ENCODE measurements at places on chromosomes 4 and X. TPM values are rescaled to one million over a fixed set of nuclear protein-coding genes. Genes with fewer than 3 reads are reported as not detected.

DNA sequence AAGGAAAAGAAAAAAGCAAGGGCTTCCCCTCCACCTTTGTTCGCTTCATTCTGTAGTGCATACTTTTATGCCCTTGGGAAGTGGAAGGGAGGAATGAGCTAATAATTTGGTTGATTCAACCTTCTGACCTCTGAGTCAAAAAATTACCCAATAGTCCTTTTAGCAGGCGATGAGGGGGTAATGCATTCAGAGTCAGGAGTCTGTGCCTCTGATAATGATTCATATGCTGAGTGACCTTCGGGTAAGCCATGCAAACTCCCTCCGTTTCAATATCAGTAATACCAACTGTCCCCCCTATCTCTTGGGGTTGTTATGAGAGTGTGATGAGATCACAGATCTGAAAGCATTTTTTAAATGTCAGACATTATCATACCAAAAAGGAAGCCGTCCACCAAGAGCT, 41.6 kb upstream of the ACSL4 start:
- H3K27ac ChIP-seq: no peak overlapping the region
- peak overlapping the region; percentile 26 for H3K4me3 ChIP-seq
- no peaks in the 10 kb centered on the region for H3K27me3 ChIP-seq
- no peaks in the 10 kb centered on the region for H3K36me3 ChIP-seq

GRCh38 chrX:627510-627981, 3.0 kb upstream of the SHOX start:
- H3K4me1 ChIP-seq: no peaks in the 10 kb centered on the region
- H3K36me3 ChIP-seq: no peaks in the 10 kb centered on the region
- H3K4me3 ChIP-seq: no peak overlapping the region

- H3K27ac ChIP-seq: no peak overlapping the region
- H3K36me3 ChIP-seq: no peaks in the 10 kb centered on the region
- H3K4me1 ChIP-seq: no peaks in the 10 kb centered on the region
- H3K4me3 ChIP-seq: no peak overlapping the region
- DNase-seq: no peak
These were observed 265.8 kb upstream of the SMIM31 start for GRCh38 chr4:164488114-164488513.

FRMPD4 gene
- polyA plus RNA-seq: not detected

DNA sequence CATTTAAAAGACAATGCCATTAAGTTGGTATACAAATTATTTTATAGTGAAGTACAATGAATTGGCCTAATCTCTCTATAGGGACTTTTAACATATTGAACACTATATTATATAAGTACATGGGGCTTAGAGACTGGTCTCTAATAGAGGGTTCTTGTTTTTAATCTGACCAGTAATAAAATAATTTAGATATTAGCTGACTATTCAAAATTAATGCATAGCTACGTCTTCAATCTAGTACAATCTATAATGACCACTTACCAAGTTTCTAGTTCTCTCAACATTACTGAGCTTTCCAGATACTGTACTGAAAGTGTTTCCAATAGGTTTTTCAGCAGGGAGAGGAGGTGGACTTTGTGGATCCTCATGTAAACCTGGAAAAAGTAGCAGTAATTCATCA, 59.6 kb downstream of the RPS3A start:
- no peaks in the 10 kb centered on the region for H3K4me1 ChIP-seq
- no peak overlapping the region for H3K4me3 ChIP-seq
- no peaks in the 10 kb centered on the region for H3K36me3 ChIP-seq
- no peaks in the 10 kb centered on the region for H3K27me3 ChIP-seq
- H3K27ac ChIP-seq: no peak overlapping the region
- DNase-seq: no peak

EDA2R gene
- polyA plus RNA-seq: not detected

DNA sequence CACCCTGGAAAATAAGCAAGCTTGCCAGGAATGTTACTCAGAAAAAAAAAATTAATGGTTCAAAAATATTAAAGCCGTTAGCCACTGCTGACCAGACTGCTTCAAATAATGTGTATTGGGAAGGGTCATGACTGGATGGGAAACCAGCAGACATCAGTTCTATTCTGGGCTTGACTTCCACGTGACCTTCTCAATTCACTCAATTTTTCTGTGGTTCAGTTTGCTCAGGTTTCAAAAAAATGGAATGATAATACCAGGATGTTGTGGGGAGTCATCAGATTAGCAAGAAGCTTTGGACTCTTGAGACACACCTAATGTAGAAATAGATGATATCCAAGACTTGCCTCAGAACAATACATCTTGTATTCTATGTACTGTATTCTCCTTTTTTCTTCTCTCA, 541.9 kb upstream of the BOD1L1 start:
- no peak overlapping the region for H3K27ac ChIP-seq
- no peak overlapping the region for H3K4me3 ChIP-seq
- H3K27me3 ChIP-seq: no peaks in the 10 kb centered on the region
- no peaks in the 10 kb centered on the region for H3K36me3 ChIP-seq
- no peak for DNase-seq
- no peaks in the 10 kb centered on the region for H3K4me1 ChIP-seq

XK gene
- not detected for polyA plus RNA-seq

GRCh38 chr4:95129031-95129430, 371.3 kb downstream of the BMPR1B start:
- no peak overlapping the region for H3K27ac ChIP-seq
- H3K4me1 ChIP-seq: no peaks in the 10 kb centered on the region
- no peak for DNase-seq
- no peaks in the 10 kb centered on the region for H3K36me3 ChIP-seq
- no peak overlapping the region for H3K4me3 ChIP-seq
- no peaks in the 10 kb centered on the region for H3K27me3 ChIP-seq

NWD2 gene
- not detected for polyA plus RNA-seq

NLGN3 gene
- not detected for polyA plus RNA-seq

AFF2 gene
- polyA plus RNA-seq: not detected

DNA sequence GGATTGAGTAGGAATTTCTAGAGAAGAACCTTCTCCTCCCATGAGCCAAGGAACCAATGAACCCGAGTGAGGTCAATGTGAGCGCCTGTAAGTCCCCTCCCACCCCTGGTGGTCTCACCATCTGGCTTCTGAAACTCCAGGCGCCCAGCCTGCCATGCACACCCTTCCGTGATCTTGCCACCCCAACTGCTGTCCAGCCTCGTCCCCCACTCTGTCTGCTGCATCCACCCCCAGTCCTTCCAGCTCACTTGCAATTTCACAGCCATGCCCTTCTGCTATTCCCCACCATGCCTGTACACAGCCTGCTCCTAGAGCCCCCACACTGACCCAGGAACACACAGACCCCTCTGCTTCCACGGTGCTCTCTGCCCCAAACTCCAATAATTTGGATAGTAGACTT, 323.7 kb downstream of the STK32B start:
- no peak for DNase-seq
- no peaks in the 10 kb centered on the region for H3K4me1 ChIP-seq
- no peak overlapping the region for H3K27ac ChIP-seq
- no peaks in the 10 kb centered on the region for H3K27me3 ChIP-seq
- H3K4me3 ChIP-seq: no peak overlapping the region

DNA sequence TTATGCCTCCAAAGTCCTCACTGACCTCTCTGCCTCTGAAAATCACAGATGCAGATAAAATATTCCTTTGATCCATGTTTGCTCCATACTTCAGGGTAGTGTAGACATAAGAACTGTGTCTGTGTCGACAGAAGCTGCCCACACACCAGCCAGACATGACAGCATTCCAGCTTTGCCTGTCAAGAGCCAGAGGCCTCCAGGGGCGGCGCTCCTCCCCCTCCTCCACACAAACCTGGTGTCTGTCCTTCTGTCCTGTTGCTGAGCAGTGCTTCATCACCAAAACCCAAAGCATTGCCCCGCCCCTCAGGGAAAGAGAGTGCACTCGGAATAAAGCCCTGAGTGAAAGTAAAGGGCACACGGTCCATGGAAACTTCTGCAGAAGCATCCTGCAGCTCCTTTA, 379.4 kb downstream of the FBXW7 start:
- DNase-seq: no peak
- no peaks in the 10 kb centered on the region for H3K36me3 ChIP-seq
- no peaks in the 10 kb centered on the region for H3K4me1 ChIP-seq
- no peak overlapping the region for H3K27ac ChIP-seq
- no peaks in the 10 kb centered on the region for H3K27me3 ChIP-seq
- no peak overlapping the region for H3K4me3 ChIP-seq

- H3K27ac ChIP-seq: no peak overlapping the region
- H3K4me1 ChIP-seq: no peaks in the 10 kb centered on the region
- no peak for DNase-seq
- no peaks in the 10 kb centered on the region for H3K36me3 ChIP-seq
These were observed 24.0 kb upstream of the PHKA2 start for GRCh38 chrX:19007868-19008267.

DNA sequence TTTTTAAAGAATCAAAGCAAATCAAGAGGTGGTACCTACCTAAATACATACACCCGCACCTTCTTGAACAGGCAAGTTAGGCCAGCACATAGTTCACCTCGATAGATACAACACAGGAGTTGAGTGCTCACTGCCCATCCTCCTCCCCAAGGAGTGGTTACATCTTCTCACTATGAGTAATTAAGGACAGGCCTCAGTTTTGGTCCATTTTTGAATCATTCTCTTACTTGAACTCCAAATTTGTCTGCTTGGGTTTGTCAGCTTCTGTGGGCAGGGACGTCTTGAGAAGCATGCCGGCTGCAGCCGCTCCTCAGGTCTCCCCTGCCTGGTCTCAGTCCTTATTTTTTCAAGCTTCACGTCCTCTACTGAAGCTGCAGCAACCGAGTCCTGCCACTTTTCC, 190.6 kb upstream of the RBPJ start:
- peak; percentile 37 for DNase-seq
- no peaks in the 10 kb centered on the region for H3K36me3 ChIP-seq
- no peaks in the 10 kb centered on the region for H3K27me3 ChIP-seq
- H3K4me1 ChIP-seq: peaks cover 6% of the 10 kb centered on the region
- peak overlapping the region; percentile 58 for H3K27ac ChIP-seq
- no peak overlapping the region for H3K4me3 ChIP-seq

DNA sequence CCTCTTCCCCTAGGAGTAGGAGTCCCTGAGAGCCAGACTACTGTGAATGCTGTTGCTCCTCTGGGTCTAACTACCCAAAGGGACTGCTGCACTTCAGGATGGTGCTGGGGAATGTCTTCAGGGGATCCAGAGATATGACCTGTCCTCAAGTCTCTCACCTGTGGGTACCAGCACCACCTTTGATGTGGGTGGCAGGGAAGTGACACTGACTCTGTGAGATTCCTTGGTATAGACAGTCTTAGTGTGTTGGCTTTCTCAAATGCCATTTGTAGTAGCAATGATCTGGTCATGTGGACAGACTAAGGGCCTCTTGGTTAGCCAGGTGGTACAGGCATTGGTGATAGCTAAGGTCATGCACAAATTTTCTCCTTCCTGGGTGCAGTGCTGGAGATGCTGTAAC, 108.9 kb upstream of the ADAMTS3 start:
- no peak overlapping the region for H3K4me3 ChIP-seq
- H3K27me3 ChIP-seq: no peaks in the 10 kb centered on the region
- H3K4me1 ChIP-seq: no peaks in the 10 kb centered on the region
- no peak for DNase-seq
- no peaks in the 10 kb centered on the region for H3K36me3 ChIP-seq

GRCh38 chrX:131279197-131279596, 9.9 kb downstream of the IGSF1 start:
- no peaks in the 10 kb centered on the region for H3K27me3 ChIP-seq
- H3K36me3 ChIP-seq: no peaks in the 10 kb centered on the region
- no peak overlapping the region for H3K27ac ChIP-seq
- H3K4me1 ChIP-seq: no peaks in the 10 kb centered on the region
- no peak overlapping the region for H3K4me3 ChIP-seq
- no peak for DNase-seq

GRCh38 chrX:83845397-83845796, 15.5 kb upstream of the CYLC1 start:
- peak; percentile 24 for DNase-seq
- H3K4me3 ChIP-seq: no peak overlapping the region
- no peaks in the 10 kb centered on the region for H3K4me1 ChIP-seq
- H3K27me3 ChIP-seq: no peaks in the 10 kb centered on the region

GRCh38 chr4:180449395-180449956, 1793.7 kb upstream of the TENM3 start:
- no peaks in the 10 kb centered on the region for H3K4me1 ChIP-seq
- no peak for DNase-seq
- H3K4me3 ChIP-seq: no peak overlapping the region
- no peaks in the 10 kb centered on the region for H3K36me3 ChIP-seq
- H3K27me3 ChIP-seq: no peaks in the 10 kb centered on the region

GRCh38 chrX:8861908-8862307, 60.7 kb upstream of the FAM9A start:
- H3K27me3 ChIP-seq: peaks cover 2% of the 10 kb centered on the region
- H3K27ac ChIP-seq: no peak overlapping the region
- H3K36me3 ChIP-seq: no peaks in the 10 kb centered on the region
- H3K4me3 ChIP-seq: no peak overlapping the region
- no peaks in the 10 kb centered on the region for H3K4me1 ChIP-seq

DNA sequence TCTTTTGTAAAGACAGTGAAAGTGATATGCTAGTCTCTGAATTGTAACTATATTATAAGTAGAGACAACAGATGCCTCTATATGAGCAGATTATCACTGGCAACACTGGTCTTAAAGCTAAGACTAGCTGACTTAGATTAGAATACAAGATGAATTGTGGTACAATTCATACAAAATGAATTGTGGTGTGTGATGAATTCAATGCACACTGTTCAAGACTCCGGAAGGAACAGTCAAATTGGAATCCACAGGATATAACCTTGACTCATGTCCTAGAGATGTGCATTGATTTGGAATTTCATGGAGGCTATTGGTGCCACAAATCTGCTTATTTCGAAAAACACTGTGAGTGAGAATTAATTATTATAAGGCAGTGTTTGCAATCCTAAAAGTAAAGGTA, 701.8 kb downstream of the PCDH7 start:
- H3K27me3 ChIP-seq: no peaks in the 10 kb centered on the region
- H3K36me3 ChIP-seq: no peaks in the 10 kb centered on the region
- DNase-seq: no peak
- H3K27ac ChIP-seq: no peak overlapping the region
- H3K4me1 ChIP-seq: no peaks in the 10 kb centered on the region
- no peak overlapping the region for H3K4me3 ChIP-seq

GRCh38 chrX:49656533-49656932, 39.3 kb downstream of the PAGE1 start:
- H3K4me1 ChIP-seq: no peaks in the 10 kb centered on the region
- no peak overlapping the region for H3K4me3 ChIP-seq
- no peaks in the 10 kb centered on the region for H3K27me3 ChIP-seq
- H3K36me3 ChIP-seq: no peaks in the 10 kb centered on the region
